ENCODE measurements at places on chromosomes 5 and 9.

- peak; percentile 22 for DNase-seq
Observed at GRCh38 chr9:131125038-131125287, 423 bp upstream of the NUP214 start.

- peak; percentile 55 for DNase-seq
Observed at GRCh38 chr5:55226027-55226933, 835 bp downstream of the MCIDAS start.

DNA sequence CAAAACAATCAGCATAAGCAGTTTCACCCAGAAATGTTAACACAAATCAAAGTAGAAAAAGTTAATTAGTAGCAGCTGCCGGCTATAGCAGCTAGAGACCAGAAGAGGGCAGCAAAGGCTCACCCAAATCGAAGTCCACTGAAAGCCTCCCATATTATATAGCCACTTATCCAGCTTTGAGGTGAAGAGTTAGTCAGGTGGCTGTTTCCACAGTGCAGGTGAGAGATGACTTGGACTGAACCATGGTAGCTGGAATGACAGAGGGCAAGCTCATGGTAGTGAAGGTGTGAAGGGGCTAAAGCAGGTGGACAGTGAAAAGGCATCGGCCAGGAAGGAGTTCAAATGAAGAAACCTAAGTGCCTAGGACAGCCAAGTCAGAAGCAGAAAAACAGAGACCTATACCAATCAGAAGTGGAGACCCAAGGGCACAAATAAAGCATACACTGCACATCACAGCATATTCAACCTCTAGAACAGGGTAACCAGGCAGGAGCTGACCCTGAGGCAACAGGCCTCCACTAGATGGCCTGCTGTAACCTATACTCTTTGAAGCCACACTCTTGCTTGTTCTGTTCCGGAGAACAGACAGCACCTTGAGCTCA lies 7.2 kb upstream of the RNF38 start:
- DNase-seq = peak; percentile 83

DNA sequence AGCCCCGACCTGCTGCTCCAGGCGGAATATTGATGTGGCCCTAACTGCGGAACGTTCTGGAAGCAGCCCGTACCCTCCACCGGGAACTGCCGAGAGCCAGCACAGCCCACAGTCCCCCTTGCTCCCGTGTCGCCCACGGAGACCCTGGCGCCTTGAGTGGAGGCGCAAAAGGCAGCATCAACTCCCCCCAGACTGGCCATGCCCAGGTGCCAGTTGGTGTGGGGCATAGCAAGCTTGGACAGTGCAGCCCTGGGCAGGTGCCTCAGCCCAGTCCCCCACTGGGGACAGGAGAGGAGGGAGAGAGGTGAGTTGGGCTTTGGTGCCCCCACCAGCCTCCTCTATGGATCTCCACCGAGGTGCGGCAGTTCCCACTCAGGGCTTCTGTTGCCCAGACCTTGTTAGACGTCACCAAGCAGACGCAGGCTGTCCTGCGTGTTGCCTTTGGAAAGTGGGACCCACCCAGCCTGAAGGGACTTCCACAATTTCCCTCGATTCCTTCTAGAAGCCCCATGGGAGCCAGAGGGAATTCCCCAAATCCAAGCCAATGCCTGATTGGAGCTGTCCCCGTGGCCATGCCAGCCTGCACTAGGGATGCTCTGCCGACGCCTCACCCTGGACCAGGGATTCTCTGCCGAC lies 19.8 kb upstream of the NRARP start:
- no peak for DNase-seq

GRCh38 chr9:27065288-27065687 lies 43.7 kb upstream of the TEK start:
- no peak for DNase-seq

GRCh38 chr9:127786773-127787104 lies 905 bp downstream of the CDK9 start:
- peak; percentile 60 for DNase-seq

DNA sequence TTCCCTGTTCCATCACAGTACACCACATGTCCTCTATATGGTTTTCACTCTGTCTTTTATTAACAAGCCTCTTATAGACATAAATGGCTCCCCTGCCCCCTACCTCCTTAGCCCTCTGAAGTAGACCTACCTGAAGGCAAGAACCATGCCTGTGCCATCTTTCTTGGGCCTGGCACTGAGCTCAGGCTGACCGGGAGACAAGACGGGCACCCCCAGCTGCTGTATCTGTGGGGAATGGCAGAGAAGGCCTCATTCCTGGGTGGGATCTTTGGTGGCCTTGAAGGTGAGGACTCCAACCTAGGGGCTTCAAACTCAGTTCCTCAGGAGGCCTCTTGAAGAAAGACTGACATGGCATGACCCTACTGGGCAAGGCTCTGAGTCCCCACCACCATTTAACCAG lies 109.9 kb downstream of the GABBR2 start:
- no peak for DNase-seq

DNA sequence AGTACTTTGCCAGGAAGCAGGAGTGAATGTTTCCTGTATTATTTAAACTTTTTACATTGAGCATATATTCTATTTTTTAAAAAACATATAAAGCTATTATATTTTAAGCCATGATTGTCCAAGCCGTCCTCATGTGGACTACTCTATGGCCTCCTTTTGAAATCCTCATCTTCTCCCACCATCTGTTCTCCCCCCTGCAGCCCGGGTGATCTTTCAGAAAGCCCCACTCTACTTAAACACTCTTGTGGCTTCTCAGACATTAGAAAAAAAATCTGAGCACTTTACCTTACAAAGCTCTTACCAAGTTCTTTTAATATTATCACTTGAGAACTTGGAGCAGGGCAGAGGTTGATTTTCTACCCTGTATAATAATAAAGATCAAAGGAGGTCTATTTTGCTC lies 95.4 kb downstream of the CAVIN4 start:
- no peak for DNase-seq

DNA sequence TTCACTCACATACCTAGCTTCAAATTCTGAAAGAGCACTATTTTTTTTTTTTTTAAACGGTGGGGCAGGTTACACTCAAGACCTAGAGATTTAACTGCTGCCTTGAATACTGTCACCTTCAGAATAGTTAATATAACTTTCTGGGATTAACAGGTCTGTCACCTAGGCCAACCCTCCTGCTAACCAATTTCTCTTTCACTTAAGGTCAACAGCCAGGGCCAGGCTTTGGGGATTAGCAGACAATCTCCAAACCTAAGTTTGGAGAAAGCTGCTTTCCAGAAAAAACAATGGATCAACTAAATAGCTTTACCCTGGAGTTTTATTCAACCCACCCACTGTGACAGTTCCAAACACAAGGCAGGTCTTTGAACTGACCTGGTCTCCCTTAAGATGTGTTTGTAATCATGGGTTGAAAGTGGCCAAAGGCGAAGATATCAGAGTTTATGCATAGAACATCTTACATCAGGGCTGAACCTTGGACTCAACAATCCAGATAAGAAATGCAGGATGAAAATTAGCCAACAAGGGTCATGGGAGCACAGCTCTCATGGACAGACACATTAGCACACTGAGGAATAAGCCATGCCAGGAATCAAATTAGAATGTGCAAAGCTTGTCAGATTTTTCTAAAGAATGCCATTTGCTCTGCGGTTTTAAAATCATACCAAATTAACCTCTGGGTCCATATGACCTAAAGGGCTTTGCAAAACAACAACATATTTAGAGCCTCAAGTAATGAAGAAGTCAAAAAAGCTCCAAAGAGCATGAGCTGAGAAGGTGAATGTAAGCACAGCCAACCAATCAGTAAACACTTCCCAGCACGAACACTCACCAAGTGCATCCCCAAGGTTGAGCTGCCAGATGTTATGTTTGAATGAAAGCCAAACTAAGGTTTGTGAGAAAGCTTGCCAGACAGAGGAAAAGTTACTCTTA lies 538.5 kb upstream of the DMAC1 start:
- DNase-seq = no peak

GRCh38 chr5:149262315-149262714 lies 9.3 kb upstream of the AFAP1L1 start:
- no peak for DNase-seq

DNA sequence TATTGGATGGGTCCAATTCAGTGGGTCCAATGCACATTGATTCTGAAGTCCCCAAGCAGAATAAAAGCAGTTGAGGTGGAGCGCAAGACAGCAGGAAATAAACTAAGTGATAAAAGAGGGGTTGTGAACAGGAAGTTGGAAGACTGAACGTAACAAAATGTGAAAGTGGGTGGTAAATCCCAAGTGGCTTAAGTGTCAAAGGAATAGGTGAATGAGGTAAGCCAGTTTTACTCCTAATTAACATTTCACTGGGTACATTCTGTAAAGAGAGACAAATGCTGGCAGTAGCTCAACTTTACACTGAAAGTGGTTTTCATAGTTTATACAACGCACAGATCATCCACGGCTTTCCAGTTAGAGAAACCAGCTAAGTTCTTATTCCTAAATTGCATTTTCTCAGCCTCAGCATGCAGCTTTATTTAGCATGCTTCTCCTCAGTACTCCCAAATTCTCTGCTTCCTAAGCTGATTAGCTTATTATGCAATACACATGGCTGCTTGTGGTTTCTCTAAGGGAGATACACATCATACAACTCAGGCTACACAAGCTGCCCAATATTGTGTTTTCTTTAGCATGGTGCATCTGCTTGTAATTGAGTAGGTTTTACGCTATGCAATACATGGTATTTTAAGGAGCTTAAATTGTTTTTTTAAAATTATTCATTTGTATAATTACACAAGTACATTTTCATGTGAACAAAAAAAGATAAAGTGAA lies 34.2 kb upstream of the HSD17B4 start:
- DNase-seq = peak; percentile 91

- DNase-seq = peak; percentile 31
Observed at GRCh38 chr9:5453673-5454072, 3.3 kb downstream of the CD274 start.
